ENCODE measurements at places on chromosomes 6 and 20.

DNA sequence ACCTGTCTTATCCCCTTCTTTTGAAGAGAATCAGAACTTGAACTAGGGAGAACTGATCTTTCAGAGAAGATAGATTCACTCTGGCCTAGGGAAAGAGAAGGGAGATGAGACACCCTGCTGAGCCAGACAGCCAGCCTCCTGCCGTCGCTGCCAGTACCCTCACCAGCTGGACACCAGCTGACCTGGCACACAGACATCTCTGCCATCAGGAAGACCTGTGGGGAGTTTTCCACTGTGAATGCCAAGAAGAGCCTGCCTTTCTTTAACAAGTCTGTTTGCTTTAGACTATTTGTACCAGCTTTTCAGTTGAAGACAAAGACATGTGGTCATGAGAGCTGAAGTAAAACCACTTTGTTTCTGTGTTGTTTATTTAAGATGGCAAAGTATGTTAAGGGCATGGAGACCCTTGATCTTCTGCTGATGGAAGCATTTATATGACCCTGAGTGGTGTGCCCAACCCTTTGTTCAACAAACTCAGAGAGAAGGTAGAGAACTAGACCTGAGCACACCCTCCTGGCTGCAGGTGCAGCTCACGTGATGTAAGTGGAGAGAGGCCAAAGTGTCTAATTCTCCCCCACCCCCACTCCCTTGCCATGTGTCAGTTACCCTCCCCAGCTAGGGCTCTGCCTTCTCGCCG lies 82.3 kb upstream of the SLC24A3 start:
- DNase-seq = no peak

DNA sequence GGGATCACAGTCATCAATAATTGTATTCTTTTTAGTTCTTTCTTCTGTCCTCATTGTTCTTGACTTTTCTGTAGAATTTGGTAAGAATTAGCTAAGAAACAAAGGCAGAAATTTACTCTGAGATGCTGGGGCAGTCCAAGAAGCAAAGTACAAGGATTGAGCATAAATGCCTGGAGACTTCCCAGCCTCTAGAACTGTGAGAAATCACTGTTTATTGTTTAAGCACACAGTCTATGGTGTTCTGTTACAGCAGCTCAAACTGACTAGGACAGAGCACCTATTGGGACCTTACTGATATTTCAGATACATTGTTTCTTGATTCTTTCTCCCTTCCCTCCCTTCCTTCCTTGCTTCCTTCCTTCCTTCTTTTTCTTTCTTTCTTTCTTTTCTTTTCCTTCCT lies 192.7 kb upstream of the SLC35B3 start:
- no peak for DNase-seq

DNA sequence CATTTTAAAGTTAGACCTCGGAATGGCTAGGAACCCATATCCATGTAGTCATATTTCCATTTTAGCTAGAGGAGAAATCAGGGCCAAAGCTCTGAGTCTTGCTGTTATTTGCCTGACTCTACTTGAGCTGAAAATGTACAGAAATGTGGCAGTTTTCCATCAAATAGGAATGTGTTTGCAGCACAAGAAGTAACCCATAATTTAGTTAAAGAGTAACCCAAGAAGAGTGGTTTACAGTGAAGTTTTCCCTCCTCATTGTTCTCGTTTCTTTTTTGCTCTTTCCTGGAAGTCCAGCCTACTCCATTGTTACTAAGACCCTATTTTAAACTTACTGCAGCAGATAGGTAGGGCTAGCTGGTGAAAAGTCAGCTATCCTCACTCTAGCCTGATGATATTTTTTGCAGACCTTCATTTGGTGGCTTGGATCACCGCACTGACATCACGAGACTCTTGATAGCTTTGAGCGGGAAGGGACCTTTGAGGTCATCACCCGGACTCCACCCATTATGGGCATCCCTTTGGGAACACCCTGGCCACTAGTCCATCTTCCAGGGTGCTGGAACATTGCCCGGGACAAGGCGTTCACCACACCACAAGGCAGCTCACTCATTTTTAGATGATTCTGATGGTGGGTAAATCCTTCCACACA lies 28.0 kb upstream of the ADGRF5 start:
- no peak for DNase-seq

- DNase-seq = no peak
Measured at GRCh38 chr6:83490217-83490807, 22.0 kb upstream of the PRSS35 start.

DNA sequence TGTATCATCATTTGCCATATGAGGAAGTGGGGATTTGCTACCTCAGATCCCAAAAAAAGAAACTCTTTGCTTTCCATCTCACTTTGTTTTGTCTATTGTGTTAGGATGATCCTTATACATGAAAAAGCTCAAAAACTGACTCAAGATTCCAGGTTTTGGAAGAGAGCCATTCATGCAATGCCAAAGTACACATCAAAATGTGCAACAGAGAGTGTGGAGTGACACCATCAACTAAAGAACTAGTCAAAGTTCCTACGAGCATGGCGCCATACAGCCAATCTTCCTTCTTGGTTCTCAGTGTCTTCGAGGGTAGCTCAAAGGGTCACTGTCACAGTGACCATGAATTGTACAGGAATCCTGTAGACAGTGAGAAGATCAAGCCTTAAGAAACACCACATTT lies 255.8 kb upstream of the SASH1 start:
- DNase-seq = no peak

DNA sequence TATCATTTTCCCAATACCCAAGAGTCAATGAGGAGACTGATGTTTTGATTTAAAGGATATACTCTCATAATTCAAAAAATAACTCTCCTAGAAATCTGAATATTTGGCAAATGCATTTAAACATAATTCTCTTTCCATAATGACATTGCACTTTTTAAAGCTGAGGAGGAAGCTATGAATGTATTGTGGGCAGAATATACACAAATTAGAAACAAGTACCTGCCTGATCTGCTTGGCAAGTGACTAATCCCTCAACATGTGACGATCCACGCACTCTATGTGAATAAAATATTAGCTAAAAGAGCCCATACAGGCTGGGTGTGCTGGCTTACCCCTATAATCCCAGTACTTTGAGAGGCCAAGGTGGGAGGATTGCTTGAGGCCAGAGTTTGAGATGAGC lies 88.3 kb upstream of the CCDC28A start:
- DNase-seq = no peak

DNA sequence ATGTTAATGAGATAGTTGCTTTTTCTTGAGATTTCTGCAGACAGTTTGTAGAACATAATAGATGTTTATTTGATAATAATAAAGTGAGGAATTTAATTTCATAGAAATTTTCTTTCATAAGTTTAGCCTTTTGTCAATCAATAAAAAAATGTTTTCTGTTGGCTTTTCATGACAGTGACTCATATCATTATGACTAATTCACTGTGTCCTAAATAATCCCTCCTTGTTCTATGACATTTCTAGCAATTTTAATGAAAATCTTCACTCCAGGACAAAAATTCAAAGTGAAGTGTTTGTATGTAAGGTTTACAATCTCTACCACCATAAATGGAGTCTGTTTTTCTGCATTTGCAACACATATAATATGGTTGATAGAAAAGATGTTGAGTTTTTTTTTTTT lies 109.9 kb downstream of the UTRN start:
- no peak for DNase-seq

DNA sequence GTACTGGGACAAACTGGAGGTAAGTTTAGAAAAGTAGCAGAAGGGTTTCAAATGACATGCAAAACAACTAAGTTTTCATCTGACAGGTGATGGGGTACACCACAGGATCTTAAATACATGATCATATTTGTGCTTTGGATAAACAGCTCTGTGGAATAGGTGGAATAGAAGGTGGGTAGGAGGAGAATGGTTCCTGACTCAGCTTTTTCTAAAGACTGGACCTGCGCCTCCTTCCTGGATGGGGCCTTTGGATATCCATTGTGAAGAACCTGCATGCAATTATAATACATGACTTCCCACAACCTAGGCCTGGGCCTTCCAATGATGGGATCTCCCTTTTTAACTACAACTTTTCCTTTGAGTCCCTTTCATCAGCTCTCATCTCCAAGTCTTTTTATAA lies 145.9 kb downstream of the AHI1 start:
- DNase-seq = no peak

DNA sequence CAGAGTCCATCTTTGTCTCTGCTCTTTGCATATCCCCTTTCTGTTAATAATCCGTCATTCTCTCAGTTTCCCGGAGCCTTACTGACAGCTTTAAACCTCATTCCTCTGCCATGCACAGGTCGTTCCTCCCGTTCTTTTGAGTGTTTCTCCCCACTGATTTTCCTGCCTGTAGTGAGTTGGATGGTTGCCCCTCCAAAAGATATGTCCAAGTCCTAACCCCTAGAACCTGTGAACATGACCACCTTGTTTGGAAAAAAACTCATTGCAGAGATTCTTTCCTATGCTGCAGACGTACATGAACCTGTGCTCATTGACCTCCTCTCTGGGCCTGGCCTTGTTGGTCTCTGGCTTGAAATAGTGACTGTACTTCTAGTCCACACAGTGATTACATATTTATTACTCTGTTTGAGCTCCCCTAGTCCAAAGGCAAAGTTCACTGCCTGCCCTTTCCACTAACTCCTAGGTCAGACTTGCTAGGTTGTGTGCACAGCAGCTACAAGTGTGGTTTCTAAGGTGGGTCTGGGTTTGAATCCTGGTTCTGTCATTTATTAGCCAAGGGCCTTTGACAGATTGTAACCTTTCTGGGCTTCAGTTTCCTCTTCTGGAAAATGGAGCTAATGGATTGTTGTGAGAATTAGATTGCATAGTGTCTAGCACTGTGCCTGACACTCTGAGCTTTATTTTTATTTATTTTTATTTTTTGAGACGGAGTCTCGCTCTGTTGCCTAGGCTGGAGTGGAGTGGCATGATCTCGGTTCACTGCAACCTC lies 29.3 kb downstream of the PPARD start:
- no peak for DNase-seq

Measured in stimulated activated CD8-positive, alpha-beta memory T cell treated with anti-CD3 and anti-CD28 coated beads, Interleukin-7, amount 100 ng/mL, for 1 hour (primary cell).